ENCODE measurements at places on chromosomes 6 and 20.

DNA sequence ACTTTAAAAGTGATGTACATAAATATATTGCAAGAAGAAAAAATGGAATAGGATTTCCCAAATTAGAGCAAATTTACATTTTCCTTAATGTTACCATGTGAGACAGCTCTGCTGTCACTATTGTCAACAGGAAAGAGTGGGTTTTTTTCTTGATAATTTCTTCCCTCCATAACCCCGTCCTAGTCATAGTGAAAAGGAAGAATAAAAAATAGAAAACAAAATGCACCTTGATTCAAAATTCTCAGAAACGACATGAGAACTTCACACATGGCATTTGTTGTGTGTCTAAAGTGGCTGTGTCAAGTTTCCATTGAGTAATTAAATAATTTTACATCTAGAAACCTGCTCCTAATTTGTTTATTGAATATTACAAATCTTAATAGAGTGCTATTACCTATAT is 945.2 kb upstream of the SLC35B3 start:
- no peak for DNase-seq

DNA sequence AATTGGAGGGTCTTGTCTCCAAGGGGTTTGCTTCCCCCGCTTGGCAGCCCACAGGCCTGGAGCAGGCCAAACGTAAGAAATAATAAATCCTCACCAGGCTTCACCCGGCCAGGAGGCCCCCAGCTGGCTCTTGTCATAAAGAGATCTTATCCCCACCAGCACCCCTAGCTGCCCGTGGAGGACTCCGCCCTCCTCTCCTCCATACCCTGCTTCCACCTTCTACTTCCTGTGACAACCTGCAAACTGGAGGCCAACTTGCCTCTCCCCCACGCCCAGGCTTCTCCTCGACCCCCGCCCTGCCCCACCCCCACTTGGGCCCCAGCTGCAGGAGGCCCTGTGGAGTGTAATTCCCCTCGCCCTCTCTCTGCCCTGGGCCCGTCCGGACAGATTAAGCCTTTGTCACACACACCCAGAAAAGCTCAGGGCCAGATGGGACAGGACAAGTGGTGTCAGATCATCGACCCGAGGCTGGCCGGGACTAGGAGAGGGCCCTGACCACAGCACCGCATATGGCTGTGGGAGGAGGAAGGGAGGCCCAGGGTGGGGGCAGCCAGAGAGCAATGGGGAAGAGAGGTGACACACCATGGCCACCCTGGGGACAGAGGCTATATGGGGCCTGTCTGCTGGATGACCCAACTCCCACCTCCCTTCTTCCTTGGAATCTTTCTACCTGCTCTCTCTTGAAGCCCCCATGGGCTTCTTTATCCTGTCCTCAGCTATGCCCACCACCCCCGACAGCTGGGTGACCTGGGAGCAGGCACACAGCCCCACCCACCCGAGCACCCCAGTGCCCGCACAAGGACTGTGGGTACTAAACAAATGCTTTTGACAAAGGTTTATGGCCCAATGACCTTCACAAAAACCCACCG is 3.9 kb downstream of the NOL4L start:
- no peak for DNase-seq

DNA sequence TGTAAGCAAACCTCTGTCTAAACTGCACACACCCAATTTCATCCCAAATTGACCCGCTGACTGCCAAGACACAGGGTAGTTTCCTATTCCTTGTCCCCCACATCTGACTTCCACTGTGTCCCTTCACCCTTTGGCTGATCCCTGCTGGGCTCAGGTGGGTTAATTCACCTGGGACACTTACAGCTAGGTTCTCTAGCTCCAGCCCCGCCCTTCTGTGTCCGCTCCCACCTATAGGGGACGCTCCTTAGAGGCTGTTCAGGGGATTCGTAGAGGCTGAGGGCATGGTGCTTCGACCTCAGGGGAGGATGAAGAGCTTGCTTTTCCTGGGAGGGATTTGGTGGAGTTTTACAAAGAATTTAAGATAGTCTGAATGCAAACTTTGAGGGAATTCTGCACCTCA is 4.0 kb upstream of the CD93 start:
- no peak for DNase-seq

- no peak for DNase-seq
Observed at GRCh38 chr20:51535674-51536073, 6.8 kb downstream of the NFATC2 start.

DNA sequence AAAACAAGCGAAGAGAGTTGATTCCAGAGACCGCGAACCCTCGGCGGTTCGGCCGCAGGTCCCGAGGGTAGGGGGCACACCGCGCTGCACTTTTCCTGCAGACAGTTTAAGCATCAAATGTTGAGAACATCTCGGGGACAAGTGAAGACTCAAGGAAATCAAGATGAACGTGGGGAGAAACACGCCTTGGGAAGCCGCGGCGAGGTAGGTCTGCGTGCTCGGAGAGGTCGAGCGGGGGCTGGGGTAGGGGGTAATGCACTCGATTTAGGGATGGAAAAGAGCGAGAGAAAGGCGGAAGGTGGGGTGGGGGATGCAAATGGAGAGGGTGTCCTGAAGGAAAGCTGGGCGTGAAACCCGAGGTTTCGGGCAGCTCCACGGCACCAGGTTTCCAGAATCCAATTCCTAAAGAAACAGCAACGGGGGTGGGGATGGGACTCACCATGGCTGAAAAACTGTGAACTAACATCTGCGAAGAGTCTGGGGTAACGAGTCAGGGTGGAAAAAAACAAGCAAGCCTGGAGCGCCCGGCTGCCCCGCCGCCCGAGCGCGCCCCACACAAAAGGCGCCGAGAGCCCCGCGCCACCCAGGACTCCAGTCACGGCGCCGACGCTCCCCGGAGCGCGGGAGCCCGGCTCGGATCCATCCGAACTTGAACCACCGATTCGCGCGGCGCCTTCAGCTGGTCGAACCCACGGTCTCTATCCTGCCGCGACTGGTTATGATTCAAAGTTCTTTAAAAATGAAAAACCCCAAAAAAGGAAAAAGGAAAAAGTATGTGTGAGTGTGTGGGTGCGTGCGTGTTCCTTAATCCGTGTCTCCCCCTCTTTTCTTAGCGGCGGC is 3.5 kb downstream of the TFAP2A start:
- DNase-seq = no peak

- DNase-seq = no peak
Observed at GRCh38 chr6:161360520-161360919, 86.7 kb upstream of the AGPAT4 start.

DNA sequence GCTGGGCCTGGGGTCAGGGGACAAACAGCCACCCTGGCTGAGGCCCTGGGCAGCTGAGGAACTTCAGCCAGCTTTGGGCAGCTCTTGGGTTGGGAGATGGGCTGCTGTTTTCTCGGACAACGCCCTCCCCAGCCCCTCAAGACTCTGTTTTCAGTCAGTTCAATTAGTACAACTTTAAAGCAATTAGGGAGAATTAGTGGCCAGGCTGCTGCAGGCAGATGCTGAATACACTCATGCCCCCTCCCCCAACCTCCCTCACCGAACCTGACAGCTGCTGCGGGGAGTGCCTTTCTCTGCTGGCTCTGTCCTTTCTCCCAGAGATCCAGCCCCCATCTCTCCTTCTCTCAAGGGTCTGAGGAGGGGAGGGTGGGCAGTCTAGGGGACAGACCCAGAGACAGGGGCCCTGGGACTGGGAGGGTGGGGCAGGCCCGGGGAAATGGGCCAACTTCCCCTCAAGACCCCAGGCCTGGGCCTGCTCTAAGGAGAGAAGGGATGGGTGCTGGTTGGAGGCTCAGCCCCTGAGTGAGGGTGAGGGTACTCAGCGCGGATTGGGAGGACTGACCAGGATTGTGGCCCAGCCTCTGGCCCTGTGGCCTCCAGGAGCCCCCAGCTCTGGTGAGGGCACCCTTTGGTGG is 17.8 kb upstream of the MYT1 start:
- peak; percentile 57 for DNase-seq

DNA sequence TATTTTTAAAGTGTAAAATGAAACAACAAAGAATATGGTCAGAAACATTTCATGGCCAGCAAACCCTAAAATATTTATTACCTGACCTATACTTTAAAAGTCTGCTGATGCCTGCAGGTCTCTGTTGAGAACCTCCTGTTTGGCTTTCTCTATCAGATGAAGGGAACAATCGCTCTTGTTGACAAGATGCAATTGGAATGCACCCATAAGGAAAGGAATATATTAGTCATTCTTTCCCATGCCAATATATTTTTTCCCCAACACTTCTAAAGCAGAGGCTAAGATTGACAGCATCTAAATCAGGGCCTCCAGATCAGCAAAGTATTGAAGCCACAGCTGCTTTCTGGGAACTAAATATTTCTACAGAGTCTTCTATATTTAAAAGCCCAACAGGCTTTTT is 897.8 kb downstream of the EPHA7 start:
- no peak for DNase-seq

DNA sequence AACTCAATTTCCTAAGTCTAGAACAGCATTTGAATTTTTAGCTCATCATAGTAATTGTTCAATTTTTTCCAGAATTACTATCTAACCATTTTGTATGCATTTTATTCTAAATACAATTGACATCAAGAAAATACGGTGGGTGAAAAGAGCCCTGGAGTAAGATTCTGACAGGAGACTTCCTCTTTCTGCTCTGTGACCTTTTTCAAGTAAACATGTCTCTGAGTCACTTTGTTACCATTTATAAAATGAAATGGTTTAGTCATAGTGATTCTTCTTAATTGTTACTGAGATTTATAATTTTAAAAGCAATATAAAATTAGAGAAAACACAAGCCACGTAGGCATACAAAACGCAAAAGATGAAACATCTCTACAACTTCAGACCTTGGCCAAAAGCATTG is 80.2 kb downstream of the PLCB1 start:
- DNase-seq = no peak

GRCh38 chr6:7469696-7470095 is 71.8 kb upstream of the DSP start:
- DNase-seq = no peak

DNA sequence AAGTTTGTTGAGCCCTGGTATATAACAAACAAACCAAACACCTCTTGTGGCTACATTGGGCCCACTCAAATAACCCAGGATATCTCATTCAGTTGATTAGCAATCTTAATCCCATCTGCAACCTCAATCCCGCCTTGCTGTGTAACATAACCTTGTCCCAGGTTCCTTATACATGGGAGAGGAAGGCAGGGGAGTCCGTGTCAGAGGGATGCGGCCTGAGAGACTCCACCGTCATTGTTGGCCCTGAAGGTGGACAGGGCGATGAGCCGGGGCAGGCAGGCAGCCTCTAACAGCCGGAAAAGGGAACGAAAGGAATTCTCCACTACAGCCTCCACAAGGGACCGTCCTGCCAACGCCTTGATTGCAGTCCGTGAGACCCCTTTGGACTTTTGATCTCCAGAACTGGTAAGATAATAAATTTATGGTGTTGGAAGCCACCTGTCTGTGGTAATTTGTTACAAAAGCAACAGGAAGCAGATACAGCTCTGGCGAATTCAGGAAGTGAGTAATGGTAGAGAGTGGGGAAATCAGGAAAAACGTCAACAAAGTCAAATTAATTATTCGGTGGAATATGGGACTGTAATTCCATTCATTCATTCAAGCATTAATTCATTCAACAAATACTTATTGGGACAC is 124.5 kb upstream of the SALL4 start:
- no peak for DNase-seq

DNA sequence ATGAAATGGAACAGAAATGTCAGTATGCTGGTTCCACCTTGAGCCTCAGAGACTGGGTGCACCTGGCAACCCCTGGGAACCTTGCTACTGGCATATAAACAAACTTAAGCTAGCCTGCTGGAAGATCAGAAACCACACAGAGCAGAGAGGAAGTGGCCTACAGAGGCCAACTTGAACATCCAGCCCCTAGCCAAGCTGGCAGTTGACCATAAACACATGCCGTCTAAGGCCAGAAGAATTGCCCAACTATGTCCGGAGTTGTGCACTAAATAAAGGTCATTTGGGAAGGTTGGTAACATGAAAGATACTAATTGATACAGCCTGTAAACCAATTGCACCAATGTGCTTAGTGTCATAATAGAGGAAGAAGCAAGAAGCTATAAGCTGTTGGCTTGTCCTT is 266.6 kb upstream of the BTBD3 start:
- DNase-seq = no peak

DNA sequence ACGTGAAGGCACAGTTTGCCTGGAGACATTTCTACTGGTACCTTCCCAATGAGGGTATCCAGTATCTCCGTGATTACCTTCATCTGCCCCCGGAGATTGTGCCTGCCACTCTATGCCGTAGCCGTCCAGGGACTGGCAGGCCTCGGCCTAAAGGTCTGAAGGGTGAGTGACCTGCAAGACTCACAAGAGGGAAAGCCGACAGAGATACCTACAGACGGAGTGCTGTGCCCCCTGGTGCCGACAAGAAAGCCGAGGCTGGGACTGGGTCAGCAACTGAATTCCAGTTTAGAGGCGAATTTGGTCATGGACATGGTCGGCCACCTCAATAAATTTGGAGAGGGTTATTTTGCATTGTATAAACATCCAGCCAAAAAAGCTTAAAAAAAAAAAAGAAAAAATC is 420.3 kb upstream of the FLRT3 start:
- no peak for DNase-seq

DNA sequence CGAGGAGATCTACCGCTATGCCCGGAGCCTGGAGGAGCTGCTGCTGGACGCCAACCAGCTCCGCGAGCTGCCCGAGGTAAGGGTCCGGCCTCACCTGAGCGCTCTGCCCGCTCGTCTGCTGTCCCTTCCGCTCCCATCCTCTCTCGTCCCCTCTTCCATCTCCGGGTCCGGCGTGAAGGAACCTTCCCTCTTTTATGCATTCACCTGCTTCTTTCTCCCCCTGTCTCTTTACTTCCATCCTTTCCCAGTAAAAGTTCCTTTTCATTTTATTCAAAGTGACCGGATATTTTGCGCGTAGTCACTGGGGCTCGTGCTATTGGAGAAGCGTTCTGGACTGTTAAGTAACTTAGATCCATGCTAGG is 516 bp downstream of the LRRC1 start:
- DNase-seq = peak; percentile 27

- DNase-seq = peak; percentile 84
Observed at GRCh38 chr6:5782783-5783547, 223.8 kb downstream of the NRN1 start.

DNA sequence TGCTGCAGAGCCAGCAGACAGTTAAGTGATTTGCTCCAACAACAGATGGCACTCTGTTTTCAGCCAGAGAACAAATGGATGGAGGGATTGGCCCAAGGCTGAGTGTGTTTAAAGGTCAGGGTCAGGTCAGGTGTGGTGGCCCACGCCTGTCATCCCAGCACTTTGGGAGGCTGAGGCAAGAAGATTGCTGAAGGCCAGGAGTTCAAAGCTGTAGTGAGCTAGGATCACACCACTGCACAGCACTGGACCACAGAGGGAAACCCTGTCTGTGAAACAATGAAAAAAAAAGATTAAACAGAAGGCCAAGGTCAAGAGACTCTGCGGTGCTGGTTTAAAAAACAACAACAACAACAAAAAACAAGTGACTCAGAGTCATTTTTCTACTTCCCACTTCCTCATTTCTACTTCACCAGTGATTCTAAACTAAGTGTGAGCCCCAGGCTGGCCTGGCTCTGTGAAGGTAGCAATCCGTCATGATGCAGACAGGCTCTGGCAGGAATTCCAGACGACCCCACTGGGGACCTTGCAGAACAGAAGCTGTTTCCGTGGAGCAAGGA is 42.5 kb upstream of the ARMC2 start:
- peak; percentile 77 for DNase-seq

All from posterior cingulate gyrus (tissue), 11 donors.